Ecto neural progenitor cell (in vitro differentiated cells): ENCODE measurements at places on chromosomes 6 and 20.

GRCh38 chr20:58828136-58828535 is 22.6 kb downstream of the GNAS-AS1 start:
- no peak for DNase-seq

GRCh38 chr20:32585011-32585585 is at the start of gene NOL4L:
Gene NOL4L, minus strand, starts transcription at chr20:32585333. Its CDS starts 443 bp downstream, at chr20:32584890.
- peak; percentile 79 for DNase-seq

DNA sequence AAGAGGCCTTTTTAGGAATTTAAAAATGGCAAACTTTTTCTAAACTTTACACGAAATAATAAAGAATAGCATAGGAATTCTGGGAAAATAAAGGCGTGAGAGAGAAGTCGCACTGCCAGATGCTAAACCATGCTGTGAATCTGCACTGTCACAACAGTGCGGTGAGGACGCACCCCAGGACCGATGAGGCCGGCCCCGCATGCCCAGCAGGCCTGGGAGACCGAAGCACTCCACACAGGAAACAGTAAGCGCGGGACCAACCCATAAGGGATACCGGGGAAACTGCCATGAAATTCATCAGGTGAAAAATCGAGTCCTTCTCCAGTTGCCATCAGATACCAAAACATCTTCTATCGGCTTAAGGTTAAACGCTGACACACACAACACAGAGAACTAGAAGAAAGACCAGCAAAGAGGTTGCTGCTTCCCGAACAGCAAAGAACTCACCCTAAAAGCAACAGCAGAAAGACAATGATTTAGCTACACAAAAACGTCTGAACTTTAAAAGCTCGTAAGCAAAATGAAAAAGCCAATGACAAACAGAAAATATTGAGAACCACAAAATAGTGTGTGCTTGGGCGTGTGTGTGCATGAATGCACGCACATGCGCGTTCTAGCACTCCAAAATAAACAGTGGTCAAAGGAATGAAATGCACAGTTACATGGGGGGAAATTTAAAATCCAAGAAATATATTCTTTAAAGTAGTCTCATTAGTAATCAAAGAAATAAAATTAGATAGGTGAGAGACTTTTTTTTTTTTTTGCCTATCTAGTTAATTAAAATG is 15.4 kb downstream of the RAMACL start:
- DNase-seq = peak; percentile 34

- DNase-seq = no peak
These were observed 48.2 kb downstream of the TSHZ2 start for GRCh38 chr20:53020376-53020775.

DNA sequence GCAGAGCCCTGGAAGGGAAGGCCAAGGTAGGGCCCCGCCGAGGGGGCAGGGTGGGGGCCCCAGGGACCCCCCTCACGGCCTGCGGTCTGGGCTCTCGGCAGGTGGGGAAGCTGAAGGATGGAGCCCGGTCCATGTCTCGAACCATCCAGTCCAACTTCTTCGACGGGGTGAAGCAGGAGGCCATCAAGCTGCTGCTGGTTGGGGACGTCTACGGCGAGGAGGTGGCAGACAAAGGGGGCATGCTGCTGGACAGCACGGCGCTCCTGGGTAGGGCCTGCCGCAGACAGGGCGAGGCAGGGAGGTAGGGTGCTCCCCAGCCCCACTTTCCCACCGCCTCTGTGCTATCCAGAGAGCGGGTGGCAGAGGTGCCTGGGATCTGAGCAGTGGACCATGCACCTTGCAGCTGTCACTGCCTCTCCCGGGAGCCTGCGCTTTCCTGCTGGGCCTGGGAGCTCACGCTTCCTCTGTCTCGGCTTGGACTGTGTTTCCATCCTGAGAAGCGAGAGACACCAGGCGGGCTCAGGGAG is 83.1 kb downstream of the SYNJ2 start:
- no peak for DNase-seq

- no peak for DNase-seq
These were observed 95.5 kb downstream of the EYA2 start for GRCh38 chr20:46990017-46990595.

GRCh38 chr20:2820084-2820895 is 4.1 kb downstream of the TMEM239 start:
- DNase-seq = no peak

GRCh38 chr20:36644706-36645095 is 1.3 kb downstream of the SLA2 start:
- no peak for DNase-seq

- no peak for DNase-seq
These were observed 35.9 kb upstream of the MYB start for GRCh38 chr6:135145063-135145800.

DNA sequence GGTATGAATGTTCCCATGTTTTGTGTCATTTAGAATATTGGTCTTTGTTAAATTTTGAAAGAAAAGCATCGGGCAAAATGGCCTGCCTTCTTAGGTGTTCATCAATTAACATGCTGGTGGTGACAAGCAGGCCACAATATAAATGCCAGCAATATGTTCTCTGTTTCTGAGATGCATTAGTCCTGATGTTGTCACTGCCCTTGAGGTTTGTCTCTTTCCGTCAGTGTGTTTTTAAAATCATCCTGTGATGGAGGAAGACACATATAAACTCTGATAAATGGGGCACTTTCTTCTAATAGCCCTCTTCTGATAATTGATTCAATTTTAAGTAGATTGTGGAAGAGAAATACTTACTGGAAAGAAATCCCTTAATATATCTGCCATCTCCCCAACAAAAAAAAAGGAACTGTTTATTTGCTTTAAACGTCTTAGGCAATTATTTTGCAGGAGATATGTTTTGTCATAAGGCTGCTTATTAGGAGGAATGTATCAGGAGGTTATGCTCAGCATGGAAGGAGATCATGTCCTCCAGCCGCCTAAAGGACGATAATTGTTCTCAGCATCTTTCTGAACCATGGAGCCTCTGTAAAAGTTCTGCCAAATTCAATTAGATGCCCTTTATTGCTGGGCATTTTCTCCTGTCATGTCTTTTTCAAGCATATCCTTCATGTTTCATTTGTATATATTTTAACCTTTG is 134.1 kb downstream of the COL9A1 start:
- DNase-seq = no peak

- DNase-seq = no peak
These were observed 227.6 kb downstream of the ALDH8A1 start for GRCh38 chr6:134722200-134722870.

DNA sequence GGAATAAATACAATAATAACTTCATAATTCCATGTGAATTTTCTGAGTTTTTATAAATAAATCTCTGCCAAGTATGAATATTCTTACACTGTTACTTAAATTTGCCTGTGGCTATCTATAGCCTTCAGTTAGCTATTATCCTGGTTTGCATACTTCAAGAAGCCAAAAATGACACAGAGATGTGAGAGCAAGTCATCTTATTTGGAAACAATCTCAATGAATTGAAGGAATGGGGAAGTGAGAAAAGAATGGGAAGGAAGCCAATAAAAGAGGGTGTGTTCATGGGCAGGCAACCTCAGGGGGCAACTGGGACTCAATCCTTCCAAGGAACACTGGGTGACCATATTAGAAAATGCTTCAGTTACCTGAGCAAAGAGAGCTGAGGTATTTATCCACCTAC is 9.9 kb downstream of the HAO1 start:
- no peak for DNase-seq

- DNase-seq = no peak
These were observed 85.7 kb upstream of the CST7 start for GRCh38 chr20:24863356-24863755.

GRCh38 chr6:97240222-97240621 is 42.8 kb downstream of the MMS22L start:
- no peak for DNase-seq

DNA sequence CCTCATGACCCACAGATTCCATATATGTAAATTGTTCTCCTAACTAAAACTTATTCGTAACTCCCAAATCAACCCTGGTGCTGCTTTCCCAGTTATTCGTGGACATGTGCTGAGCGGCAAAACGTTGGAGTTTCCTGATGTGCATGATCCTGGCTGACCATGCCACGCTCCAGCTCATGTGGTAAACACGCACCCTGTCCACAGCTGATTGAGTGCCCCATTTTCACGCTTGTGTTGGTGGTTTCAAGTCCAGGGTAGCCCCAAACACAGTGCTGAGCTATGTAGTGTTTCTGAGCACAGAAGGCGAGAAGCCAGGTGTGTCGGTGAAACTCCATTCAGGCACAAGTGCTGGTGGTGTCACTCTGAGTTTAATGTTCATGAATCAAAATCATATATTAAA is 19.1 kb upstream of the FOXC1 start:
- DNase-seq = no peak

- no peak for DNase-seq
These were observed 71.3 kb downstream of the TFAP2B start for GRCh38 chr6:50889935-50890334.

- DNase-seq = no peak
These were observed 123.0 kb upstream of the AKIRIN2 start for GRCh38 chr6:87824958-87825491.

DNA sequence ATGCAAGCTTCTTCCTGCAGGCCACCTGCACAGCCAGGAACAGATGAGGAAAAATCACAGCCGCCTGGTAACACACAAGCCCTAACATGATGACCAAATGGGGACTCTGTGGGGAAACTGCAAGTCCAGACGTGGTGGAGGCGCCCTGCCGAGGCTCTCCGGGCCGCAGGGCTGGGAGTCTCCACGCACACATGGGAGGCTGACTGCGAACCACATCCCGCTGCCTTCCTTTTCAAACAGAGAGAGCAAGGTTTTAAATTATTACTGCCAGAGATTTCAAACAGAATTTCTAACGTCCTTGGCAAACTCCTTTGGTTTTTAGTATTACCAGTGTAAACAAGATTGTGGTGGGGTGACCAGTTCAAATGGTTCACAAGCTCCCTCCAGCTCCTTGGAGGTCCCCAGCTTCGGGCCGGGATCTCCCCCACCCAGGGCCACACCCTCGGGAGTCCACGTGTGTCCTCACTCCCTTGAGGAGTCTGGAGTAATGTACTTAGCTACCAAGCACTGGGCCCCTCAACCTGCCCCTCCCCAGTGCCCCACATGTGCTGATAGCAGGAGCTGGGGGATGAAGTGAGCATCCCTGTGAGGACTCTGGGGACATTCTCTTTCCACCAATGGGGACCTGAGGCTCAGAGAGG is 252.7 kb downstream of the TAF4 start:
- no peak for DNase-seq

DNA sequence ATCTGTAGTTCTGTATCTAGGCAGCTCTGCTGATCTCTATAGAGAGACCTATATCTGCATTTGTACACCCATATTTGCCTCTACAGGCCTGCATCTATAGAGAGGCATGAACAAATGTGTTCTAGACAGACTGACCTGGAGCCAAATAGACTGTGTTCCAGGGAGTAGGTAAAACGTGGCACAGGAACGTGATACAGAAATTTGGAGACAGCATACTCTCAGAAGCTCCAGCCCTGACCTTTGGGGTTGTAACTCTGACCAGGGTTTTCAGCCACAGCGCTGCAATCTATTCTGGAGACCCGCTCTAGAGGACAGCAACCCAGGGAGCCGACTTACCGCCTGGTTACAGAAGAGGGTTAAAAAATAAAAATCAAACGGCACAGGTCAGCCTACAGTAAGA is 983 bp downstream of the RBBP9 start:
- DNase-seq = peak; percentile 50

DNA sequence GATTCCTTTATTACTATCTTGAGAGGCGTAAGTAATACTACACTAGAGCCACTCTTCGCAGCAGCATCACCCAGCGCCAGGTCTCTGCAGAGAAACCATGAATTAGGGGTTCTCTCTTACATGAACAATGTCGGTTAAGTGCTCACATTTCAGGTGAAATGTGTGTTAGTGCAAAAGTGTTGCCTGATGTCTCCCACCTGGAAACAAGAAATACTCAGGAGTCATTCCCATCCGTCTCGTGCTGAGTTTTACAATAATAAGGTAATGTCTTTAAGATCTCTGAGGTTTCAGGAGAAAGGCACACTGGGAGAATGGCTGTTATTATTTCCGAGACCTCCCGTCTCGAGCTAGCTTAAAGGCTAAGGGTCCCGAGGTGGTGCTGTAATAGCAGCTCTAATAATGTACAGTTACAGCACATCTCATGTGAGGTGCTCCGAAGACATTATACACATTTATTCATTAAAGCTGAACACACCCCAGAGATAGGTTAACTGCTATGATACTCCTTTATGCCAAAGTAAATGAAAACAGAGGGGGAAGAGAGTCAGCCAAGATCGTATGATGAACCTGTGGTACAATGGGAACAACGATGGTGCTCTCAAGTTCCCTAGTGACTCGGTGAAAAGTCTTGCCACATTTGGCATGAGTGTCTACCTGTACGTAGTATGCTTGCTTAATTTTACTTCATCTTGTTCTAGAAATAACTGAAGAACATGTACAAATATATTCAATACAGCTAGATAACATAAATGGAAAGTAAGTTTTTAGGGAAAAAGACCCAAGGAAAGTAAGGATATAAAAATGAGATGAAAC is 458.3 kb upstream of the CITED2 start:
- DNase-seq = no peak

GRCh38 chr20:21503345-21503744 is 10.5 kb downstream of the NKX2-2 start:
- DNase-seq = no peak

DNA sequence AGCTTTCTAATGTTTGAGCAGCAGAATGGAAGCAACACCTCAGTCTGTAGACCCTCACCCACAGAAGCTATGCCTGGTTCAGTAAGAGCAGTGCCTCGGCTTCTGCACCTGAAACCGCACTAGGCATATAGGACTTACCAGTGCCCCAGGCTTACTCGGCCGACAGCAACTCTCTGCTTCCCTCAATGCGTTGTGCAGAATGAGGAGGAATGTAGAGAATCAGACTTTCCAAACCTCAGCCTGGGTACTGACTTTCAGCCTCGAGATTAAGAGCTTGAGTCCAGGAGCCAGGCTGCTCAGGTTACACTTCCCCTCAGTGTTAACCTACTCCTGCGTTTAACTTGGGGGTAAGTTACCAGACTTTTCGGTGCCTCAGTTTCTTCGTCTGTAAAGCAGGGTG is 8.6 kb downstream of the EYA2 start:
- DNase-seq = no peak

DNA sequence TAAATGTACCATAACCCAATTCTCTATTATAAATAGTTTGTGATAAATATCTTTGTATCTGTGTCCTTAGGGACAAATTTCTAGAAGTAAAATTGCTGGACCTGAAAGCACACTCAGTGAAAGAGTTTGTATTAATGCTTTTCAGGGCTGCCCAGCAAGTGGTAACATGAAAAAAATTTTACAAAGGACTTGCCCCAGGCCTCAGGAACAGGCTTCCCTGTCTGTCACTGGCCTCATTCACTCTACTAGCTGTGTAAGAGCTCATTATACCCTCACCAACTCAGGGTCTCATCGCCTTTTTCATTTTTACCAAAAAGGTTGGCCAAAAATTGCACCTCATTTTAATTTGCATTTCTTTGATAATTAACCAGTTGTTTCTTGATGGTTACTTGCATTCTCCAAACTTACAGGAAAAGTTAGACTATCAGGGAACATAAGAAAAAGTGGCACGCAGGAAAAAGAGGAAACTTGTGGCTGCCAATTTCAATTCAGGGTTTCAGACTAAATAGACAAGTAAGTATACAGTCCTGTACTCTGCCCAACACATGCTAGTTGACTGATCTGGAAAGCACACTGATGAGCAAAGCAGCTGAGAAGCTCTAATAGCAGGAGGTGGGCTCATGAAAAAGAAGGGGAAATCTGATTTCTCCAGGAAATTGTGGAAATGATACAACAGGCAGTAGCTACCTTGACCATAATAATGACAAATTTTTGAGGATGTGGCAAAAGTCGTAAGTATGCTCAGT is 161.5 kb downstream of the KIF6 start:
- DNase-seq = no peak

- DNase-seq = no peak
These were observed 1.5 kb downstream of the TFAP2A start for GRCh38 chr6:10413262-10413849.
